ENCODE measurements at places on chromosomes 12 and 14.

DNA sequence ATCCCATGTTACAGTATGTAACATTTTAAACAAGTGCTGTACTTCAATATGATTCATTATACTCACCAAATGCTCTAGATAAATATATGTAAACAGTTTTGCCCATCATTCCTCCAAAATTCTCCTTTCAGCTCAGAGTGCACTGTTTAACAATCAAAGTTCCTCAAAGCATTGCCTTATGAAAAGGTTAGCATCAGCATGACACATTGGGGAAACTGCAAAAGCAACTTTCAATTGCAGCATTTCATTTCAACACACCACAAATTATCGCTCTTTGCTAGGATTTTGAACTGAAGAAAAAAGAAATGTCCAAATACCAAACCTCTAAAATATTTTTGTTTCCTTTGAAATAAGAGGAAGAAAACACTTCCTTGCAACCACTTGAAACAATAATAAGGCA, 413.2 kb downstream of the FLRT2 start:
- no peak for DNase-seq

- no peak for DNase-seq
Observed at GRCh38 chr14:21771671-21772070, 98.1 kb upstream of the OR4E1 start.

- DNase-seq = no peak
Observed at GRCh38 chr14:43413084-43413483, 1094.0 kb downstream of the FSCB start.

- no peak for DNase-seq
Observed at GRCh38 chr12:26092346-26093105, 32.3 kb downstream of the BHLHE41 start.

DNA sequence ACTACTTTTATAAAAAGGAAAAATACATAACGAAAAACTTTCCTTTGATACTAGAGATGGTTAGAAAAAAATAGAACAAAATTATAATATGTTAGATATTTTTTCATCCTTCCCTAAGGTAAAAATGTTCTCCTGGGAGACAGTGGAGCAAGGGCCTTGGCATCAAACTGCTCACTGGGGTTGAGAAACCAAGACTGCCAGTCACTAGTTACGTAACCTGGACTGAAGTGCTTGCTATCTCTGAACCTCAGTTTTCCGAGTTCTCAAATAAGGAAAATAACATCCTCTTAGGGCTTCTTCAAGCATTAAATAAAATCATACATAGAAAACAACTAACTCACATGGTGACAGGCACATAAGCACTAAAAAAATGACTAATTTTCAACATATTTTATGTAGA, 48.2 kb upstream of the FRMD6 start:
- no peak for DNase-seq

- DNase-seq = no peak
Observed at GRCh38 chr14:30385925-30386324, 173.0 kb upstream of the G2E3 start.

DNA sequence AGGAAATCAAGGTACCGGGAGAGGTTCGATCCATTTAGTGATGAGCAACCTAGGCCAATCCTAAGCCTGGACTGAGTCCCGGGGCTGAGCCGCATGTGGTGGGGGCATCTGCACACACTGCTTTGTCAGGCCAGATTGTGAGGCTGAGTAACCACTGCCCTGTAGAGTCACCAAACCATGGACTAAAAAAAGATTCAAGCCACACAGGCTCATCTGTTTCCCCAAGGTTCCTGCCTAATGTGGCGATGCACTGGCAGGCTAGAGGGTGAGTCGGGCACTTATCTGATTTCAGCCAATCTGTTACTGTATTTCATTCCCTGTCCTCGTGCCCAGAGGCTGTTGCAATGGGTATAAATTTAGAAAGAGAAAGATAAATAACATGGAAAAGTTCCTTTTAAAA, 140.8 kb downstream of the TTC7B start:
- DNase-seq = no peak

- DNase-seq = no peak
Observed at GRCh38 chr12:51798501-51798900, 50.0 kb downstream of the FIGNL2 start.

DNA sequence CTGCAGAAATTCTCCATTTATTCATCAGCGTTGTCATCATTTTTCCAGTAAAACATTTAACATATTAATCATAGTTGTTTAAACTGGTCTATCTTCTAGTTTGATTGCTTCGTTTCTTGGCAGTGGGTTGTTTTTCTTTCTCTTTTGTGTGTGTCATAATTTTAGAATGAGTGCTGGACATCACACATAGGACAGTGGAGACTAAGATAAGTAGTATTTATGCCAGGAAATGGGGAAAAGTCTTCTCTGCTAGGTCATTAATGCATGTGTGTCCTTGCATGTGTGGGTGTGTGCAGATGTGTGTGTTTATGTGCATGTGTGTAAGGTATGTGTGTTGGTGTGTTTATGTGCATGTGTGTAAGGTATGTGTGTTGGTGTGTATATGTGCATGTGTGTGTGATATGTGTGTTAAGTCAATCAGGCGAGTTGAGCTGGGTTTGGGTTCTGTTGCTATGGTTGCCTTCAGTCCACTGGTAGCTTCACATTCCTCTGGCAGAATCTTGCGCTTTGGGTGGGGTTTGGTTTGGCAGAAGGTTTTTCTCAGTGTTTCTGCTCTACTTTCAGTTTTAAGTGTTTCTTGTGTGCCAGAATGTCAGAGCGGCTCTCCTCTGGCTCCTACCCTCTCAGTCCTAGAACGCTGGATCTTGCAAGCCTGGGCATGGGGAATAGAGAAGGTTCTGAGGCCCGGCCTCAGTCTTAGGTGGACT, 7.8 kb upstream of the ADGRD1 start:
- DNase-seq = no peak

DNA sequence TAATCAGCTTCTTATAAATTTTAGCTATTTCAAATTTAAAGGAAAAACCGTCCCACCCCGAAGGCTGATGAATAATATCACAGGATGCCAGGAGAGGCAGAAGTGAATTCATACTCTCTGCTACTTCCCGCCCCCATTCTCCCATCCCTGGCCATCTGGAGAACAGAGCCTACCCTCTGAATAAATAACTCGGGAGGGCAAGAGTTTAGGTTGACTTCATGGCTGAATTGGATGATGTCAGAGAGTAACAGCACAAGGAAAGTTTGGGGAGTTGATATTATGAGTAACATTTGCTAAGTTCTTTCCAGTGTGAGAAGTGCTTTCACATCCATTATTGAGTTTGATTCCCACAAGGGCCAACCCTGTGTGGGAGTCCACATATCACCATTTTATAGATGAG, 241.6 kb downstream of the EGLN3 start:
- no peak for DNase-seq

- DNase-seq = no peak
Observed at GRCh38 chr12:114935658-114936057, 251.7 kb upstream of the TBX3 start.

- no peak for DNase-seq
Observed at GRCh38 chr14:55832122-55832911, 252.3 kb downstream of the KTN1 start.

- no peak for DNase-seq
Observed at GRCh38 chr12:124980098-124980892, 8.6 kb downstream of the DHX37 start.

GRCh38 chr12:47408171-47408871, 297.5 kb downstream of the RPAP3 start:
- no peak for DNase-seq

GRCh38 chr14:69713993-69714679, 52.8 kb upstream of the SRSF5 start:
- DNase-seq = no peak

- DNase-seq = no peak
Observed at GRCh38 chr12:54018468-54018984, 9.7 kb upstream of the HOXC6 start.

GRCh38 chr14:76687611-76688382, 73.5 kb upstream of the VASH1 start:
- DNase-seq = no peak

DNA sequence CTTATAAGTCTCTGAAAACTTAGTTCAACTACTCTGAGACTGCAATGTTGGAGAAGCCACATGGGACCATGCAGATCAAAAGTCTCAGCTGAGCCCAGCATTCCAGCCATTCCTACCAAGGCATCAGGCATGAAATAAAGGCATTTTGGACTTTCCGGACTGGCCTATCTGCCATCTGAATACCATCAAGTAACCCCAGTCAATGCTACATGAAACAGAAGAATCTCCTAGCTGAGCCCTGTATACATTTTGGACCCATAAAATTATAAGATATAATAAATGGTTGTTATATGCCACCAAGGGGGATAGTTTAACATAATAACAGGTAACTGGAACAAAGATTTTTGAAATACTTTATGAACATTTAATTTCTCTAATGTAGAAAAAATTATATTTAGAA, 9.3 kb upstream of the TMEM260 start:
- no peak for DNase-seq

DNA sequence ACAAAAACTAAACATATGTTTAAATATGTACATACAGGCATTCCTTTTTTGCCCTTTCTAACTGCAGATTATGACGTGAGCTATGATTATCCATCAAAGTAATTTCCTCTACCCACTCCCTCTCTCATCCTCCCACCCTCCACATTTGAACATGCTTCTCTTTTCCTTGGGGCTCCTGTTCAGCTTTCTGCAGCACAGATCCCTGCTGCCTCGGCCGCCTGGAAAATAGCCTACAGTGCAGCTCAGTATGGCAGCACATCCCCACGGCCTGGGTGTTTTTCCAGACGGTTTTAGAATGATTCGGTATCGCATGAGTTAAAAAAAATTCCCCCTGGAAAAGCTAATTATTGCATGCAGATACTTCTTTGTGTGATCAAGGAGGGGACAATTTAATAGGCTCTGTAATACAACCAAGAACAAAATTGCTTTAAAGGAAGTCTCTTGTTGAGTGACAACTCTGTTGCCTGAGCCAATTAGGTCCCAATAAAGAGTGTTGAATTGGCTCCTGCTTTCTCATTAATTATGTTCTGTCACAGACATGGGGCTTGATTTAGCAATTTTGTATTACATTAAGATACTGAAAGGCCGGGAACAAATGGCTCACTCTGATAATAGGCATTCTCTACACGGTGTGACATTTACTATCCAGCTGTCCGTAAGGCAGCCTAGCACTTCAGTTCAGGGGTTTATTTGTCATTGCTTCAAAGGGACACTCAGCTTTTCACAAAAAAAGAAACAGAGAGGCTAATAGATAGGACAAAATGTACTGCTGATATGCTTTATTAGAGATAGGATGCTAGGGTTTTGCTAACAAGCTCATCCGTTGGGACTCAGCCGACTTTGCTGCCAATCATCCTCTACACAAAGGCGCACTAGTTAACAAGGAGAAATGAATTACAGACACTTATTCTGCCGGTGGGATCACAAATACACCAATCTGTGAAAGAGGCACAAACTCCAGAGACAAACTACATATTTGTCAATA, 285.8 kb upstream of the G2E3 start:
- no peak for DNase-seq

GRCh38 chr14:52741865-52742264, 11.9 kb downstream of the STYX start:
- DNase-seq = no peak

DNA sequence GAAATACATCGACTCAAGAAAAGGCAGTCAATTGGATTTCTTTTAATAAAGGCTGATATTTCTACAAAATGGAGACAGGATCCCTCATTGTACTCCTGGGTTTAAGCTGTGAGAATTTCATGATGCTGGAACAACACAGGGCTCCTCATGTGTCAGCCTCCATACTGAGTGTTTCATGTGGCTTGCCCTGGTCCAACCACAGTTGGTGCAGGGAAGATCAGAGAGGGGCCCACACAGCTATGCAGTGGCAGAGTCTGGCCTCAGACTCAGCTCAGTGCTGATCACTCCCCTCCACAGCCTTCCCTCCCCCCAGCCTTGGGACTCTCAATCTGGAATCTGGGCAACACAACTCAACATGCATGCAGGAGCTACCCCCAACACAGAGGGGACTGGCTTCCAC, 122.5 kb upstream of the OVCH1 start:
- DNase-seq = no peak

DNA sequence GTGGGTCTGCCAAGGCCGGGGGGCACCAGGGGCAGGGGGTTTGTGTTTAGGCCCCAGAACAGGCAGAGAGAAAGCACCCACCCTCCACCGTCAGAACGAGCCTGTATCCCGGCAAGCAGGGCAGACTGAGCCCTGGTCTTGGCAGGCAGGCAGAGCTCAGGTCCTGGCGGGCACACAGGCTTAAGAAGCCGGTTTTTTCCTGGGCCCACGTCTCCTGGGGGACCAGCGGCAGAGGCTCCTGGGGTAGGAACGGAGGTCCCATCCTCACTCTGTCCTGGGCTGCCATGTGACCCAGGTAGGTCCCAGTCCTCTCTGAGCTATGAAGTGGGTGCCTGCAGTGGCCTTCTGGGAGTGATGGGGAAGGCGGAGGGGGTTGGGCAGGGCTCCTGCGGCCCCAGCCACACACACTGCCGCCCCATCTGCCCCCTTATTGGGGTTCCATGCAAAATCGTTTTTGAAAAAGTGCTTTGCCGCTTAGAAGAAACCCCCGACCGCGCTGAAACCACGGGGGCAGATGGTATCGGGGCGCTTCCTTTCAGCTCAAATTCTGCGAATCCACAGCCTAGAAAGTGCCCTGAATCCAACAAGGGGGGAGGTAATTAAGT, 24.2 kb downstream of the SH2B3 start:
- no peak for DNase-seq

DNA sequence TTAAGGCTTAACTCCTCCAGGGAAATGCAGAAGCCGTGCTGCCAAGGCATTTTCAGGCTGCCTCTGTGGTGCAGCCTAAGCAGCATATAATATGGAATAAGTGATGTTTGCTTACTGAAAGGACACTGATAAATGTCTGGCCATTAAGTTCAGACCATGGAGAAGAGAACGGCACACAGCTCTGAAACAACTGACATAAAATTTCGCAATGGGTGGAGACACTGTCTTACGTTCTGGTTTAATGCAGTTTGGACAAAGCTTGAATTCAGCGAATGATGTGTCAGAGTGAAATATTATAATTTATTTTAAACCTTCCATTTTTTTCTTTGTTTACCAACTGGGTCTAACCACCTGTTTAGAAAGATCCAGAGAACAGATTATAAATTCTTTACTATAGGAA, 27.2 kb upstream of the NRXN3 start:
- DNase-seq = no peak

- DNase-seq = no peak
Observed at GRCh38 chr14:73462815-73463214, 4.5 kb upstream of the NUMB start.

DNA sequence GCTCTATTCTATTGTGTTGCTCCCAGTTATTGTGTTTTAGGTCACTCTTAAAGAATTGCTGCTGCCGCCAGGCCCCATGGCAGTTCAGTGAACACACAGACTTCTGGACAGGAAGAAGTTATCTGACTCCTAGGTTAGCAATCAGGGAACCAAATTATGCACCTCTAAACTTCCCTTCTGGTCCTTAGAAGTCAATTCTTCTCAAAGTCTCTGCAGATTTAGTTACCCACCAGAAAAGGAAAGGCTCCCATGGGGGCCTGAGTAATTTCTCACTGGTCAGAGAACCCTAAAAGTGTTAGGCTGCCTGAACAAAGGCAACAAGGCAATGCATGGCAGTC, 10.0 kb downstream of the EMP1 start:
- DNase-seq = no peak

Measured in stimulated activated CD4-positive, alpha-beta T cell treated with anti-CD3 and anti-CD28 coated beads, Interleukin-1b, Interleukin-23, amount 100 ng/mL, for 1 hour (primary cell).